Mesendoderm (in vitro differentiated cells): ENCODE measurements at places on chromosomes 13 and 19.
A peak's percentile ranks its signal among the peaks of the same experiment; 100 is the strongest.

DNA sequence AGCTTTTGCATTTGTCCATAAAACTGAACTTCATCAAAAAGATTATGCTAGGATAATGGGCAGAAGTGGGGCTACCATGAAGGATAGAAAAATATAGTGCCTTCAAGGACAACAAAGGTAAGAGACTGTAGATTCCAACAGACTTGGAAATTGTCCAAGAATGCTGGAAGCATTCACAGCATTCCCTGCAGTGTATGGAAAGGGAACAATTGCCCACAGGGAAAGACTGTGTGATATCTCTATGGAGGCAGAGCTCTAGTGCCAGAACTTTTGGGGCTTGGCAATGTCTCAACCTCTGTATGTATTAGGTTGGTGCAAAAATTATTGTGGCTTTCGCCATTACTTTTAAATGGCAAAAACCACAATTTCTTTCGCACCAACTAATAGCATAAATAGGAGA lies 1598.8 kb upstream of the MIR17HG start:
- peak; percentile 11 for DNase-seq

DNA sequence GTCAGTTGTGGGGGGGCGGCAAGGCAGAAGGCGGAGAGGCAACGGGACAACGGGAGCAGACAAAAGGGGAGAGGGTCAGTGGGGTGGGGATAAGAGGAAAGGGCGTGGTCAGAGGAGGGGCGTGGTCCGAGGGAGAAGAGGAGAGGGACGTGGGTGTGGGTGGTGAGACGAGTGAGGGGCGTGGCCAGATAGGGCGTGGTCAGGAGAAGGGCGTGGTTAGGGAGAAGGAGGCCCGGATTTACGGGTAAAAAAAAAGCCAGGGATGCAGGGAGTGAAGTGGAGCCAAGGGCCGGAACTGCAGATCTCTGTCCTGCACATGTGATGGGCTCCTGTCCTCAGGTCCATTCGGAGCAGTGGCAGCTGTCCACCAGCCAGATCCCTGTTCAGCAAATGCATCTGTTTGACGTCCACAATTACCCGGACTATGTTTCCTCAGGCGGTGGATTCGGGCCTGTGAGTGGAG lies 21.5 kb downstream of the CPT1C start:
- peak; percentile 79 for DNase-seq

DNA sequence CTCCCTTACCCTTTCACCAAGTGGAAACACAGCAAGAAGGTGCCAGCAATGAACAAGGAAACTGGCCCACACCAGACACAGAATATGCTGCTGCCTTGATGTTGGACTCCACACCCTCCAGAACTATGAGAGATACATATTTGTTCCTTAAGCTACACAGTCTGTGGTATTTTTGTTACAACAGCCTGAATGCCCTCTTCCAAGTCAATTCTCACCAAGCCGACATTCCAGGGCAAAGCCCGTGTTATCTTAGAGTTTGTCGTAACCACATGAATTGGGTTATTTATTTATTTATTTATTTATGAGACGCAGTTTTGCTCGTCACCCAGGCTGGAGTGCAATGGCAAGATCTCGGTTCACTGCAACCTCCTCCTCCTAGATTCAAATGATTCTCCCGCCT lies 14.9 kb downstream of the FGF21 start:
- DNase-seq: no peak

DNA sequence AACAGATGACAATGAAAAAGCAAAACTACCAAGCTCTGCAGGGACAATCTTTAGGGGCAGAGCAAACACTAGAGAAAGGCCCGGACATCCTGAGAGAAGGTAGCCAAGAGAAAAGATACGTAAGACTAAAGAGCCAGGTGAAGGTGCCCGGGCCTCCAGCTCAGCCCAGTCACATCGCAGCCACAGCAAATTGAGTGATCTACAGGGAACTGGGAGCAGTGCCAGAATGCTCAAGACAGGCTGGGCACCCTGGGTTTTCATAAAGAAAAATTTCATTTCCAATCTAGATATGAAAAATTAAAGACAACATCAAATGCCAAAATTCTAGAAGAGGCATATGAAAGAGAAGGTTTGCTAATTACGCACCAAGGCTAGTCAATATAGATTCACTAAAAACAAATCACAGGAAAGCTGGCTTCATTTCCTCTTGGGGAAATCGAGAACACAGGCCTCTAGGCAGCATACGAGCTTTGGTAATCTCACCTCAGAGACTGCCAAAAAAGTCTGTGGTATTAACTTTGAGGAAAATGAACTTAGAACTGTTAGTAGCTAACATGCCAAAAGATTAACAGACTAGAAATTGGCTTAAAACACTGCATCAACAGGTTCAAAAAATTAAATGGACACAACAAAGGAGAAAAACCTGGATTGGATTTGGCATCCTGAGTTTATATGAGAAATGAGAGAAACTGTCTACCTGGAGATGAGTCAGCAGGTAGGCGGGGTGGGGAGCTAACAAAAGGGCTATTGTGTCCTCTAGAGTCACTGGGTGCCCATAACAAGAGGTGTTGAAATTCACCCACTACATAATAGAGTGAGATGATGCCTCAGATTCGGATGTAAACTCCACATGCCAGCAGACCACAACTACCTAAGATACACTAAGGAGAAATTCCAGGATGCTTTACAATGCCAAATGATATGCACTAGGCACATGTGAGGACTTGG lies 6.6 kb downstream of the ANKRD10 start:
- peak; percentile 90 for DNase-seq

GRCh38 chr13:74761801-74762757 lies 627.9 kb upstream of the KLF12 start:
- peak; percentile 9 for DNase-seq

DNA sequence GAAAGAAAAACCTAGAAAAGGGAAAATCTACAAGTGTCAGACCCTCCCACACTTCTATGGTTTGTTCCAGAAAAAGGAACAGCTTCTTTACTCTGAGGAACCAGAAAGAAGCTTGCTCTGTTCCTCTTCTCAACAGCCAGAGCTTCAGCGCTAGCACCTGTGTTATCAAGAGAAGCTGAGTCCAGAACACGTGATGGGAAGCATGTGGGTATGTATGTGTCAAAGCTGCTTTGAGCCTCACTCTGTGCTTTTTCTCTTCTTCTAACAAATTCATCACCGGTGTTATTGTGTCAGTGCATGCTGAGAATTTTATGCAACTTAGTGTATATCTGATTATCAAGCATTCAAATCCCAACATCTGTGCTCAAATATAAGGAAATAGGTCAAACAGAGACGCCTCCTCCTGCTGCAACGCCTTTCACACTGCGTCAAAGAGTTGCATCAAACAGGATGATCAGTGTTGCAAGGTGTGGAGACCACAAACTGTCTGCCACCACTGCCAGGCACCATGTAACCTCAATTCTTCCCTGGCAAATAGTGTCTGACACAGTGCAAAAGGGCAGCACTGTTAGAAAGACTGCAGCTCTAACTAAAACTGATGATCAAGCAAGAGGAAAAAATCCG lies 83.9 kb downstream of the LRRC63 start:
- no peak for DNase-seq

- no peak for DNase-seq
Observed at GRCh38 chr19:15247107-15248014, 15.1 kb upstream of the EPHX3 start.

GRCh38 chr13:77523834-77524728 lies 11.4 kb upstream of the SCEL start:
- no peak for DNase-seq

DNA sequence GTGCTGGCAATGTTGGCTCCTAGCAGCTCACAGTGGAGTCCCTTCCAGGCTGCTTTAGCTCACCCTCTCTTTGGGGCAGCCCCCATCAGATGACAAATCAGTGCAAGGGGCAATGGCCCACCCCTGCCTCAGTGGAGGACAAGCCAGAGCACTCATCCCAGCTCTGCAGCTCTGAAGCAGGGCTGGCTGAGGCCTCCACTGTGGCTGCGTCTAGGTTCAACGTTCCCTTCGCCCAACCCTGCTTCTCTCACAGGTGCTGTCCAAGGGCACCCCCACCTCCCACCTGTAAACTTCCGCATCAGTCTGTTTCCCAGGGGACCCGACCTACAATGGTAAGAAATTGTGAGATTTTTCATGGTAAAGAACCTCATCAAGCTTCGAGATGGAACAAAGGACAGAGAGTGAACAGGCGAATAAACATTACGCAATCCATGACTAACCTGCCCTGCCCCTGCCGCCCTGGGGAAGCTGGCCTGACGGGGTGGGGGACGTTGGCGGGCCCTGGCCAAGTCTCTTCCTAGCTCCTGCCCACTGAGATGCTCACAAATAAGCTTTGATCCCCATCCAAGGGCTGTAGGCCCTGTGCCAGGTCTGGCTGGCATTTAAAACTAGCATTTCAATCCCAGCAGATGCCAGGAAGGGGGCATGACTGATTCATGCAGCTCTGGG lies 40.5 kb downstream of the DZIP1 start:
- DNase-seq: no peak

GRCh38 chr13:27504868-27505194 lies 54.5 kb upstream of the MTIF3 start:
- no peak for DNase-seq

GRCh38 chr19:29537601-29538000 lies 11.8 kb downstream of the VSTM2B start:
- no peak for DNase-seq

DNA sequence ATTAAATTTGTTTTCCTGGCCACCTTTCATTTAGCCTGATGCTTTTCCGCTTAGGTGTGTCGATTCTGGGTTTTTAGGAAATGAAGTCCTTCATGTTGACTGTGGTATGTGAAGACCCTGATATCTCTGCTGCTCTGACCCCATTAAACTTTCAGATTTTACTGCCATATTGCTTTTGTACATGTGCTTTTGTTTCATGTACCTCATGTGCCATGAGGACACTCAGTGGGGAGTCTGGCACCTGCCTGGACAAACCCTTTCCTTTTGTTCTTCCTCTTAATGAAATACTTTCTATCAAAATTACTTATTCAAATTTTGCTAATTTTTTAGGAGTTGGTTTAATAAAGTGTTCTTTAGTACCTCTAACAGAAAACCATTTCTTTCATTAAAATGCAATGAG lies 774.8 kb downstream of the GPC5 start:
- no peak for DNase-seq

GRCh38 chr13:99176309-99177276 lies 24.1 kb upstream of the UBAC2 start:
- DNase-seq: peak; percentile 82

DNA sequence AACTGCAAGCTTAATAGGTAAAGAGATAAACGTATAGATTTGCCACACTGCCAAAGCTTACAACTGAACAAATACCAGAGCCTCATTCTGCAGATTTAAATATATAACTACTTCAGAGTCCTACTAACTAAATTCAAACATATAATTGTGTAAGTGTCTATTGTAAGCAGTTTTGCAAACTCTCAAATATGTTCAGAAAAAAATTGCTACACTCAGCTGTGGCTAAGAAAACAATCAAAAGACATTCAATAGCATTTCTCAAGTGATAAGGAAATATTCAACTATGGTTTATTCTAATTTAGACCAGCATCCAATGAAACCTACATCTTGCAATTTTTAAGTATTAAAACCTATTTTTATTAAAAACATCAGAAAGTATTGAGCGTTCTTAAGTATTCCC lies 202.4 kb downstream of the KCTD12 start:
- no peak for DNase-seq

DNA sequence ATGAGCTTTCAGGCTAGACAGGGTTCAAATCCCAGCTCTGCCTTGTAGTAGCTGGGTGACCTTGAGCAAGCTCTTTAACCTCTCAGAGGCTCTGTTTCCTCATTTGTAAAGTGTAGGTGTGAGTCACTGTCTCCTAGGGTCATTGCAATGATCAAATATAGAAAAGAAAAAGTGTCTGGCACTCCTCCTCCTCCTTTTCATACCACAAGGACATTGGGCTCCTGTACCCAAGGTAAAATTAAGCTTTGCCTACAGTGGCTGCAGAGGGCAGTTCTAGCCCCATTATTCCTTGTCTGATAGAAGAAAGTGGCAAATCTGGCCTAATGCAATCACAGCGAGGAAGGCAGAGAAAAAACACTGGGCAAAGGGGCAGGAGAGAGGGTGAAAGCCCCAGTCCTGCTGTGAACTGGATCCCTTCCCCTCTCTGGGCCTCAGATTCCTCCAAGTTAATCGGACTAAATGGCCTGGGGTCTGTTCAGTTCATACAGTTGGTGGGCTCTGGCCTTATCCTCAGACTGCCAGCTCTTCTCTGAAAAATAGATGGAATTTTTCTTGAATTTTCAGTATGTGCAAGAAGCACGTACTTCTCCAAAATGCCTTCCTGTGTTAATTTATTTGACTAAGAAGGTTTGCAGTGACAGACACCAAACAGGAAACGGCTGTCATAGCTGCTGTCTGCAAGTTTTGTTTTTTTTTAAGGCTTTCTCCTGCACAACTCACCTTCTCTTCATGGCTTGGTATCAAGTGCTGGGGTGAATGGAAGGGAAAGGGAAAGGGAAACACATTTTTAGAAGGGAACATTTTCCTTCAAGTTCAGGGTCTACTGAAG lies 35.3 kb downstream of the RGCC start:
- DNase-seq: no peak

DNA sequence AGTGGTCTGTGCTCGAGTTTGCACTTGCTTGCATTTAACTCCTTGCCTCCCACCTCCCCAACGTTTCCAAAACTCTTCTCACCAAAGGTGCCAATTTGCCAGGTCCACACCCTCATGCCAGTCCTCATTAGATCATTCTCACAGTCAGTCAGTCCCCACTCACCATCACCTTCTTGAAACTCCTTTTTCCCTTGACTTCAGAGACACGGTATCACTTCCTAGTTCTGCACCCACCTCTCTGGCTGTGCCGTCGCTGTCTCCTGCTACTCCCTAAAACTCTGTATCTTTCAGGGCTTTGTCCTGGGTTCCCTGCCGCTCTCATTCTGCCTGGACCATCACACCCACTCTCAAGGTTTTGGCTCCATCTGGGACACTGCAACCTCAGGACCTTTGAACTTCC lies 19.6 kb downstream of the OLFM2 start:
- no peak for DNase-seq

- no peak for DNase-seq
Observed at GRCh38 chr19:13006431-13007281, 11.4 kb downstream of the NFIX start.

DNA sequence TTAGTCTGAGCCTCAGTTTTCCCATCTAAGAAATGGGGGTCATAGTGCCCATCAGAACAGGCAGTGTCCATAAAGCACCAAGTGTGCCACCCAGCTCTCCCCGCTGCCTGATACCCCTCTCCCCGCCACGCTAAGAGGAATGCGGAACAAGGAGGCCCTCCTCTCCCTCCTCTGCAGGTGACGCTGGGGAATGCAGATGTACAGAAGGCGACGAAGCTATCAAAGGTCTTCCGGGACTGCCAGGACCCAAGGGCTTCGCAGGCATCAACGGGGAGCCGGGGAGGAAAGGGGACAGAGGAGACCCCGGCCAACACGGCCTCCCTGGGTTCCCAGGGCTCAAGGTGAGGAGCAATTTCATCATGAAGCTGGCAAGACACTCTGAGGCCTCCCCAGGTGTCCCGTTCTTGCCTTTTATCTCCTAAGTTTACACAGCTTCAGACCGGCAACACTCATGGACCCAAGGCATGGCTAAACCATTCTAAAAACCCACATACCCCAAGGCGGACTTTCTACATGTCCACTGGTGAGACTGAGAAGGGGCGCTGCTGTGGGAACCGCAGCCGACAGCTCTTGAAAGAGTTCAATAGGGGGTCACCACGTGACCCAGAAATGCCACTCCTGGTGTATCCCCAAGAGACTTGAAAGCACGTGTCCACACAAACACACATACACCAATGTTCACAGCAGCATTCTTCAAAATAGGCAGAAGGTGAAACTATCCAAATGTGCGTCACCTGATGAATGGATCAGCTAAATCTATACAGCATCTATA lies 102.7 kb downstream of the RAB20 start:
- DNase-seq: no peak
